Right ventricle myocardium superior (tissue), 1 donor: ENCODE measurements at places on chromosomes 3 and 15.

- DNase-seq: no peak
These were observed 74.9 kb upstream of the EPHA3 start for GRCh38 chr3:89032346-89033013.

- DNase-seq: no peak
These were observed 84.2 kb upstream of the SLC25A26 start for GRCh38 chr3:66136597-66136996.

GRCh38 chr3:13014755-13015285 lies 58.4 kb downstream of the IQSEC1 start:
- DNase-seq: no peak

DNA sequence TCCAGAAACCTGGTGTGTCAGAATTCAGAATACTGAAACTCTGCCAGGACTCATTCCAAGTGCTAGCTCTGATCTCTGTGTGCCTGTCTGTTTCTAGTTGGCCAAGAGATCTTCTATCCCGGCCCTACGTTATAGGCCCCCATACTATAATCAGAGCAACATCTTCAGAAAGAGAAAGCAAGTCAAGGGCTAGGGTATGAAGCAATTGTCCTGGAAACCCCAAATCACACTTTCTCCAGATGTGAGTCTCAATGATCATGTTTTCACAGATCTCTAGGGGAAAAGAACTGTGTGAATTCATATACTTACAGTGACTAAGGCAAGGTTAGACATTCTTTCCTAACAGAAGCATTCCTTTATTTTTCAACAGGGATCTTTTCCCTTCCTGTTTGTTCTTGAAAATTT lies 309.7 kb downstream of the SLC9A9 start:
- DNase-seq: no peak

DNA sequence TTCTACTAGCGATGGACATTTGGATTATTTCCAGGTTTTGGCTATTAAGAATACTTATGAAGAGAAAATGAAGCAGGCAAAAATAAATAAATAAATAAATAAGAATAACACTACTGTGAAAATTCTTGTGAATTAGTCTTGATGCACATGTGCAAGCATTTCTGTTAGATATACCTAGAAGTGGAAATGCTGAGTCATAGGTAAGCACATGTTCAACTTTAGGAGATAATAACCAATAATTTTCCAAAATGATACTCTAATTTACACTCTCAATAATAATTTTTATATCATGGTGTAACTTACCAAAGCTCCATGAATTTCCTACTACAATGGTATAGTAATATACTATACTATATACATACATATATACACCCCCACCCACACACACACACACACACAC lies 23.4 kb downstream of the EMC4 start:
- DNase-seq: no peak
